ENCODE measurements at places on chromosomes 2 and 18. TPM values are rescaled to one million over a fixed set of nuclear protein-coding genes. Genes with fewer than 3 reads are reported as not detected.

KCNK3 gene
- 0.60 TPM for total RNA-seq

SULT1C2 gene
- 2.5 TPM for total RNA-seq

C2orf78 gene
- not detected for total RNA-seq

ATOH8 gene
- 10.0 TPM for total RNA-seq

CMPK2 gene
- 4.9 TPM for total RNA-seq

DBI gene
- total RNA-seq, result 90.7 TPM

HNRNPLL gene
- total RNA-seq, result 33.6 TPM

KYNU gene
- total RNA-seq, result 48.3 TPM

FLACC1 gene
- 1.1 TPM for total RNA-seq

LYPD6 gene
- 0.53 TPM for total RNA-seq

RFTN2 gene
- total RNA-seq, result 2.3 TPM

FN1 gene
- total RNA-seq, result 44.3 TPM

SPEG gene
- 8.8 TPM for total RNA-seq

PFN4 gene
- total RNA-seq, result 1.4 TPM

LYG1 gene
- 0.45 TPM for total RNA-seq

POLE4 gene
- total RNA-seq, result 52.5 TPM

GALNT3 gene
- not detected for total RNA-seq

CACNB4 gene
- 0.11 TPM for total RNA-seq

INHA gene
- total RNA-seq, result 0.83 TPM

ITM2C gene
- 106 TPM for total RNA-seq

SULT6B1 gene
- total RNA-seq, result not detected

NAT8 gene
- not detected for total RNA-seq

SLC8A1 gene
- total RNA-seq, result 6.9 TPM

CIAO1 gene
- total RNA-seq, result 104 TPM

RAB12 gene
- 38.8 TPM for total RNA-seq

RTP5 gene
- total RNA-seq, result not detected

AKAIN1 gene
- not detected for total RNA-seq

SERPINB3 gene
- total RNA-seq, result not detected

THSD7B gene
- 0.16 TPM for total RNA-seq

NEB gene
- total RNA-seq, result 1.1 TPM

SOX11 gene
- 9.3 TPM for total RNA-seq

OR6B2 gene
- not detected for total RNA-seq

BCL2L11 gene
- 8.6 TPM for total RNA-seq

IL36RN gene
- total RNA-seq, result not detected

SPATS2L gene
- 89.2 TPM for total RNA-seq

EVX2 gene
- 0.05 TPM for total RNA-seq

LIMS3 gene
- not detected for total RNA-seq

CD207 gene
- 0.11 TPM for total RNA-seq

IL36B gene
- not detected for total RNA-seq

AOX1 gene
- 3.1 TPM for total RNA-seq

GDF7 gene
- total RNA-seq, result 0.04 TPM

THUMPD2 gene
- 7.0 TPM for total RNA-seq

DTYMK gene
- 52.4 TPM for total RNA-seq

TEKT4 gene
- 0.08 TPM for total RNA-seq

CNDP1 gene
- total RNA-seq, result not detected

ACOXL gene
- total RNA-seq, result not detected

SLC4A3 gene
- total RNA-seq, result 6.8 TPM

TOGARAM2 gene
- not detected for total RNA-seq

TUBB8B gene
- total RNA-seq, result not detected

AP1S3 gene
- 1.9 TPM for total RNA-seq

GRP gene
- total RNA-seq, result not detected

CHST9 gene
- 0.05 TPM for total RNA-seq

HRH4 gene
- not detected for total RNA-seq

RBFA gene
- 42.6 TPM for total RNA-seq

MAB21L4 gene
- total RNA-seq, result not detected

GPR45 gene
- not detected for total RNA-seq

SLC23A3 gene
- 0.42 TPM for total RNA-seq

APCDD1 gene
- total RNA-seq, result not detected

RGPD3 gene
- 0.08 TPM for total RNA-seq

BOLL gene
- not detected for total RNA-seq

All from A375 (cell line).